ENCODE measurements at places on chromosomes 1 and 21. TPM values are rescaled to one million over a fixed set of nuclear protein-coding genes. Genes with fewer than 3 reads are reported as not detected.

Gene PLA2G2D
- not detected for total RNA-seq

Gene CA14
- total RNA-seq = not detected

Gene SPATA1
- total RNA-seq = 0.55 TPM

Gene BSND
- total RNA-seq = not detected

Gene TMEM61
- total RNA-seq = not detected

- DNase-seq = no peak
These were observed 71.2 kb upstream of the RUNX3 start for GRCh38 chr1:25001125-25001915.

DNA sequence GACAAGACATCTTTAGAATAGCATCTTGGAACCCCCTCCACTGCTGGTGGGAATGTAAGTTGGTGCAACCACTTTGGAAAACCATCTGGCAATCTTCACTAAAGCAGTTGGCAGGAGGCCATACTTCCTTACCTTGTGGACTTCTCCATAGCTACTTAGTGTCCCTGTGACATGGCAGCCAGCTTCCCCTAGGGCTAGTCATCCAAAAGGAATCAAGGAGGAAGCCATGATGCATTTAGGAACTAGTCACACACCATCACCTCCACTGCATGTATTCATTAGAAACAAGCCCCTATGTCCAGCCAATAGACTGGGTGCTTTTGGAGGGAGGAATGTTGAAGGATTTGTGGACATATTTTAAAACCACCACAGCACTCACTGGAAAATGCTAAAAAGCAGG lies 19.9 kb downstream of the MX2 start:
- no peak for DNase-seq

- DNase-seq = no peak
These were observed at the start of gene BRINP3 for GRCh38 chr1:190477762-190478148. TSS of gene BRINP3 (minus strand) at chr1:190477864.

GRCh38 chr1:3904006-3904842 lies 4.2 kb upstream of the C1orf174 start:
- no peak for DNase-seq

- DNase-seq = peak; percentile 16
These were observed at the start of gene C1orf167 for GRCh38 chr1:11761988-11762406. TSS of gene C1orf167 (plus strand) at chr1:11762193. CDS start at chr1:11764401, 2,208 bp downstream.

DNA sequence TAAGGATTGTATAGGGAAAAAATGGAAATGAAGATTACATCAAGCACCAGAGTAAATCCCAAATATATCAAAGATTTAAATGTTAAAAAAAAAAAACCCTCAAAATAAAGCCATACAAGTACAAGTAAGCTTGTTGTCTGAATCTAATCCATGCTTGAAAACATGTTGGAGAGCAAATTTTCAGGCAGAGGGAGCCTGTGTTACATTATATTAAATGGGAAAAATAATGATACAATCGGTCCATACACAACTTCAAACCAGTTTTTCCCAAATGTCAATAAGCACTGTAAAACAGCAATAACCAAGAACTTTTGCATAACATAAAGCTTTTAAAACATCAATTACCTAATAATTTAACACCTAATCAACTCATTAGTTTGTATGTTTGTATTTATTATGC lies 949.4 kb upstream of the ADGRL4 start:
- no peak for DNase-seq

DNA sequence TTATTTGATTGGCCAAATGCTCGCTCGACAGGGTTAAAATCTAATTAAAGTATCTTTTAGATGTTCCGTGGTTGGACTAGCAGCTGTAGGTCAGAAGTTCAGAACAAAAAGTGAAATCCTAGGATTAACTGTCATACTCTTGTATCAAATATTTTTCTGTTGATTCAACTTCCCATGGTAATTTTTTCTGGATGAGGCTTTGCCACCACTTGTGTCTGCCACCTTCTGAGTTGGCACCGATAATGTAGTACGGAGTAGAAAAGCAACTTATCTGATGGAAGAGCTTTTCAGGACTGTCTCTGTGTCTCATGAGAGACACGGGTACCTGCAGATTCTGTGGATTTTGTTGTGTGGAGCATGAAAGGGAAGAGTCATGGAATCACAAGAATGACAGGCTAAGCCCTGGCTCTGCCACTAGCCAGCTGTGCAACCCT lies 44.6 kb upstream of the CNN3 start:
- DNase-seq = no peak

- no peak for DNase-seq
These were observed 74.9 kb downstream of the PUM1 start for GRCh38 chr1:30990591-30990990.

GRCh38 chr1:77081834-77082233 lies 137.4 kb downstream of the PIGK start:
- DNase-seq = no peak

DNA sequence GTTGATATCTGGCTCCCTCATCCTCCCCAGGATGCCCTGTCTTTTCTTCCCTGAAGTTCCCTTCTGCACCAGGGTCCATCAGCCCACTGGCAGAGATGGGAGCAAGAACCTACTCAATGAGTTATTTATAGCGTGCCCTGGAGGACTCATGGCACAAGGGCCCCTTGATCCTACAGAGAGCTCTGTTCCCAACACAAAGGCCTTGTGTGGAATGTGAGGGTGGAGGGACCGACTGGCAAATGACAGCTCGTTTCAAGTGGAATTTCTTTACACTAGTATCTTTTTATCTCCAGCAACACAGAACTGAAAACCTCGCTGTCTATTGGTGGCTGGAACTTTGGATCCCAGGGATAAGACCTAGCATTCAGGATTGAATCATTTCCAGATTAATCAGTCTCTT lies 22.4 kb downstream of the CHI3L2 start:
- DNase-seq = no peak

- DNase-seq = no peak
These were observed 22.2 kb upstream of the PTPN14 start for GRCh38 chr1:214573386-214574318.

DNA sequence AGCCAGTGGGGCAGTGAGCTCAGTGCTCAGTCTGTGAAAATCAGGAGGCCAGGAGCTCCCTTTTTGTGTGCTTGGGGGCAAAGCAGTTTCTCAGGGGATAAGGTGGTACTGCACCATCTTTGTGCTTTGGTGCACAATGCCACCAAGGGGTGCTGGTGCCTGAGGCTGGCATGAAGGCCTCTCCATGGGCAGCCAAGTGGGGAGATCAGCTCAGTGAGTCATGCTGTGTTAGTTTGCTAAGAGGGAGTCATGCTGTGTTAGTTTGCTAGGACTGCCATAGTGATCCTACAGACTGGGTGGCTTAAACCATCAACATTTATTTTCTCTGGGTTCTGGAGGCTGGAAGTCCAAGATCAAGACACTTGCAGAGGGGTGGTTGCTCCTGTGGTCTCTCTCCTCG lies 428.1 kb downstream of the PRDM2 start:
- no peak for DNase-seq

DNA sequence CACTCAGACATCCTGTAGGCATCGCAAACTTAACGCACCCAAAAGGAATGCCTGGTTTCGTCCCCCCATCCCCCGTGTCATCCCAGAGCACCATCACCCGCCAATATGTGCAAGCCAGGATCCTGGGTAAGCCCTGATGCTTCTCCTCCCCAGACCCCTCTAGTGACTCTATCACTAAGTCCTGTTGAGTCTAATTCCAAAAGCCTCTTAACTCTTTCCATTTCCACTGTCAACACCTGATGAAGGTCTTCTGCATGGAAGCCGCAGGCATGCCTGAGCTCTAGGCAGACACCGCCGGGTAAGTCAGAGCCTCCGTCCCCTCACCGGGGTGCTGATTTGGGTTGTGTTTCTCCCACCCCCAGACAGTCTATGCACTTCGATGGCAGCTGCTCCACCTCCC lies 5.3 kb upstream of the ADARB1 start:
- no peak for DNase-seq

DNA sequence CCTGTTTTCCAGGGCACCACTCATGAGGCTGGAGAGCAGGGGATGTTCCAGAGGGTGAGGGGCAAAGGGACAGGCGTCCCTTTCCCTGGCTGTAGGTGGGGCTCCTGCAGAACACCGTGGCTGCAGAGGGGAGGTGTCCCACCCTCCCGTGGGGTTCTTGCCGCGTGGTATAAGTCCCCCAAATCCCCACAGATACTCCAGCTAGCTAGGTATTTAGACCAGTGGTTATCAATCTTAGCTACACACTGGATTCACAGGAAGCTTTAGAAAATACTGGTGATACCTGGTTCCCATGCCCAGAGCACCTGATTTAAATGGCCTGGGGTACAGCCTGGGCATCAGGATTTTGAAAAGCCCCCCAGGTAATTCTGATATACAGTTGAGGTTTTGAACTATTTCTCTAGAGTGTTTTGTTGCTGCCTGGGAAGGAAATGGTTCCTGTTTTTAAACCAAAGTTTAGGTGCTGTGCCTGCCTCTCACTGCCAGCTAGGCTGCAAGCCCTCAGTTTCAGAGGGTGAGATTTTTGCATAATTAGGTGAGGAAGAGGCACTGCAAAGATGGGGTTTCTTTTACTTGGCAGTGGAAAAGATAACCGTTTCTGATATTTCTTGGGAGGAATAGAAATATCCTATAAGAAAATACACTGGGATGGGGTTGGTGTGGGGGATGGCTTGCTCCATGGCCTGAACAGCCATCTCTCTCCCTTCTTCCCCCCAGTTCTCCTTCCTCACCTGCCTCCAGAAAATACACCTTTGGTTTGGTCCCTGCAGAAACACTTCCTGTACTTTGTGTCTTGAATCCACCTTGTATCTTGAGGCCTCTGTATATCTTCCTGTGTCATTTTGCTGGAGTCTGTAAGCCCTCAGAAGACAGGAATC lies 51.7 kb downstream of the RASSF5 start:
- DNase-seq = no peak

DNA sequence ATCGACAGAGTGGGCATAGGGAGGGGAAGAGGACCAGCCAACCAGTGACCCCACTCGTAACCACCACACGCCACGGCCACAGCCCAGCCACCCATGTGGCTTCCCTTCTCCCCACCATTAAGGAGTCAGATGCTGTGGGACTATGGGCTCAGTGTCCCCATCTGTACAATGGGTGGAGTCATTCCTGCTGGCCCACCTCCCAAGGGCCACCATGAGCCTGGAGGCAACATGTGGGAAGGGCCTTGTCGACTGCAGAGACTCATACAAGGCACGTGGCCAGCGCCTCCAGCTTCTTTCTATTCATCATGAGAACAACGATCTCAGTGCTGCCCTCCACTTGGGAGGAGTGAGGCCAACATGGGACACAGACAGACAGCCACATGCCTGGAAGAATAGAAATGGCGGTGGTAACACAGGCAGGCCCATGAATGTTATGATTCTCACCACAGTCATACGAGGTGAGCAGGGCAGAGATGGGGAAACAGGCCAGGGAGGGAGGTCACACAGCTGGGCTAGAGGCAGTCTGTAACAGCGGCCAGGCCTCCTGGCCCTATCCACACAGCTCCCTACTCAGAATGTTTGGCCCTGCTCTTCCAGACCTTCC lies 16.1 kb downstream of the LRP8 start:
- DNase-seq = no peak

- DNase-seq = no peak
These were observed 32.8 kb upstream of the IL19 start for GRCh38 chr1:206737729-206738201.

GRCh38 chr1:196385109-196385508 lies 223.1 kb downstream of the KCNT2 start:
- no peak for DNase-seq

DNA sequence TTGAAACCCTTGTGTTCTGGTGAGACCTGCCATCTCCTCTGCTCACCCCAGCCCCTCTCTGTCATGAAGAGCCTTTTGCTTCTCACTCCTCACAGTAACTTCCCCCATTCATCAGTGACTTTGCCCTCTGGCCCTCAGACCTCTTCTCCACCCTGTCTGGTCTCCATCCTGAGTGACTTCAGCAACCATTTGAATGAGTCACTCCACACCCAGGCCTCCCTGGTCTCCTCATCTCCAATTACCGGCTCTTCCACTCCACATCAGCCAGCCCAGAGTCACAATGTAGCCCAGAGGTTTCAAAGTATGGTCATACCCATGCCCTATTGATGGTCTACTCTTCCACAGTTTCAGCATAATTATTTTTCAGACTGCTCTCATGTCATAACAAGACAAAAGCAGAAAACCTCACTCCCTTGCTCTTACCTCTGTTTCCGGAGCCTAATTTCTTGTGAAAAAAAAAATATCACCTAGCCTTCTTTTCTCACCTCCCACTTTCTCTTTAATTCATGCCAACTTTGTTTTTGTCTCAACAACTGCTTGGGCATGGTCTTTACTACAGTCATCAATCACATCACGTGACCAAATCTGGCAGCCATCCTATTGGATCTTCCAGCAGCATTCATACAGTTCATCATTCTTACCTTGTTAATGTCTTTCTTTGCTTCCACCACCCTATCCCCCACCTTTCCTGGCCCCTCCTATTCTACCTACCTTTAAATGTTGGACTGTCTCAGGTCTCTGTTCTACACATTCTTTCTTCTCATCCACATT lies 35.6 kb upstream of the NEK7 start:
- peak; percentile 2 for DNase-seq

- peak; percentile 39 for DNase-seq
These were observed 5.9 kb upstream of the PRXL2B start for GRCh38 chr1:2580691-2581090.

DNA sequence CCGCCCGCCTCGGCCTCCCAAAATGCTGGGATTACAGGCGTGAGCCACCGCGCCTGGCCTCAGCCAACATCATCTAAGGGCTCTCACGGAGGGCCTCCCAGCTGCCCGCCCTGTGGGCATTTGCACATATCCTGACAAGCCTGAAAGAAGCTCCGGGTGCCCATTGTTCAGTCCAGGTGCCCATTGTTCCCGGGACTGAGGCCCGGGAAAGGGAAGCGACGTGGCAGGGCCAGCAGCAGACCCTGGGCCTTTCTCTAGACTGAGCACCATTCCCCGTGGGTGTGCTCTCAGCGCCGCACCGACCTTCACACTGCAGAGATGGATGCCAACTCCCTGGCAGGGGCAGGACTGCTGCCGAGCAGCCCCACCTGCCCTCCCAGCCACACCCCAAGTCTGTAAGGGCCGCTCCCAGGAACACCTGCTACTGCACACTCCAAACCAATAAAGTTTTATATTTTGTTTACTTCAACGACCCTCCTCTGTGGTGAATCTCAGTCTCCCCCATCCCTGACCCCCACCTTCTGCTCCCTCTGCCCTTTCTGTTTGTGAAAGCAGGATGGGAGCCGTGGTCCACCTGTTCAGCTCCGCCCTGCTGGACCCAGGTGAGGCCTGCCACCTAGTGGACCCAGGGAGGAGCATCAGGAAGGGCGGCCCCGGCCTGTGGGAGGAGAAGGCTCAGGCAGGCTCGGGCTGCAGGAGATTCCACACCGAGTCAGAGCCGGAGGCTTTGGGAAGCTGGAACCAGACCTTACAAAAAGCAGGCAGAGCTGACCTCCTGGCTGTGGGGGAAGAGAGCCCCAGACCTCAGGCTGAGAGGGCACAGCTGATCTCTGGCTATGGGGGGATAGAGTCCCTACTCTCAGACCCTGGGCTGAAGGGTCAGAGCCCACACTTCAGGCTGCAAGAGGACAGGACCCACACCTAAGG lies 1.1 kb upstream of the TMEM82 start:
- DNase-seq = peak; percentile 42

All from CD8-positive, alpha-beta memory T cell (primary cell).